CD8-positive, alpha-beta T cell (primary cell): ENCODE measurements at places on chromosomes 5 and 9.

GRCh38 chr5:96157077-96157780, 195.6 kb upstream of the ELL2 start:
- no peak for DNase-seq

DNA sequence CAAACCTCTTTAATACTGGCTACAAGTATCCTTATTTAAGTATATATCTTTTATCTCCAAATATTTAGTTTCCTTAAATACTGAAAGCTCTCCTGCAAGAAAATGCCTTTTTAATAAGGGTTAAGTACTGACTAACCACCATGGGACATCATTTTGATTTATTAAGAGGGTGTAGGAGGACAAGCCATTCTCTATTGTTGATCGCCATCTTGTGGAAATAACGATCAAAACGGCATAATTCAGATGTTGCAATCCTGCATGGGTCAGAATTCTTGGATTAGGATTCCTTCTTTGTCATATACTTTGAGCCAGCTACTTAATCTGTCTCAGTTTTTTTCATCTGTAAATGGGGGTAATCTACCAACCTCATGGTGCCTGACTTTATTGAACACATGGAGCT, 28.7 kb upstream of the C5orf46 start:
- DNase-seq, result no peak

DNA sequence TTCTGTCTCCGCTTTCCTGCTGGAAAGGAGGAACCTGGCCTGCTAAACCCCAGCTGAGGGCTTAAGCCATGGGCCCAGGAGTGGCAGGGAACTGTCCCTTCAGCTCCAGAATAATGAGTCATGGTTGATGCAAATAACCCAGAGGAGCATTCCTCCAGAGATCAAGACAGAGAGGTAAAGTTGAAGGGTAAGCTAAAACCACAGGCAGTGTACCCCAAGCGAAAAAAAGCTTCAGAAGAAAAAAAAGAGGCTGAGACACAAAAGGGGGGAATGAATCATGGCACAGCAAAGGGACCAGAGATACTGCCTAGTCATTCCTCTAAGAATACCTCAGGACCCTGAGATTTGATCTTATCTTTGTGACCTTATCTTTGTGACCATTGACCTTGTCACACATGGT, 199.5 kb upstream of the TAS2R1 start:
- DNase-seq, result no peak

- DNase-seq, result no peak
Measured at GRCh38 chr5:119022017-119022745, 33.8 kb upstream of the DTWD2 start.

- DNase-seq, result no peak
Measured at GRCh38 chr5:65043843-65044359, 275.2 kb downstream of the CWC27 start.

DNA sequence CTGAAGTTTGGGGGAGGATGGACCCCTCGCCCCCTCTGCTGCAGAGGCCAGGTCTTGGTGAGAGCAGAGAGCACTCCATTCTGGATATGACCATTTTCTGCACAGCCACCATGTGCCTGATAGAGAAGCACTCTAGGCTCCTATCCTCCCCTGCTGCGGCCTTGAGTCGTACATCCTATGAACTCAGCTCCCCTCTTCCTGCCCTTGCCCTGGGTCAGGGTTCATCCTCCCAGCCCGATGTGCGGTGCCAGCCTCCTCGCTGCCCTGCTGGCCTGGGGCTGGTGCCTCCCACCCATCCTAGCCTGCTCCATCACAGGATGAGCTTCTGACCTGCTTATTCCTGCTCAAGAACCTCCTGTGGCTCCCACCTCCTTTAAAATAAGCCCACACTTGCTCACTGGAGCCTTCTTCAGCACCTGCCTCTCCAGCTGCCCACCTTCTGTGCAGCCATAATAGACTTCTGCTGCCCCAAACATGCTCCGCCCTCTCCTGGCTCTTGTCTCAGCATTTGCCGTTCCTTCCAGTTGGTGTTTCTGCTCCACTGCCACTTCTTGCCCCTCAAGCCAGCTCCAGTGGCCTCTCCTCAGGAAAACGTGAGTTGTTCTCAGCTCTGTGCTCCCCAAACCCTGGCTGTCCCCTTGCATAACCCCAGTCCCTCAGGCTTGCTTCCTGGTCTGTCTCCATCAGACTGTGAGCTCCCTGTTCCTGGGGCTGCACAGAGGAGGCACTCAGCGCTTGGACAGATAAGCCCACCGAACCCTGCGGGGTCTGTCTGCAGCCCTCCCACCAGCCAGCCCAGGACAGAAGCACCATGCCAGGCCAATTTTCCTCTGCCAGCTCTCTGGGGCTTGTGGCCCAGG, 22.3 kb upstream of the TTLL11 start:
- DNase-seq, result no peak

- no peak for DNase-seq
Measured at GRCh38 chr5:87899208-87899661, 369.4 kb downstream of the TMEM161B start.

DNA sequence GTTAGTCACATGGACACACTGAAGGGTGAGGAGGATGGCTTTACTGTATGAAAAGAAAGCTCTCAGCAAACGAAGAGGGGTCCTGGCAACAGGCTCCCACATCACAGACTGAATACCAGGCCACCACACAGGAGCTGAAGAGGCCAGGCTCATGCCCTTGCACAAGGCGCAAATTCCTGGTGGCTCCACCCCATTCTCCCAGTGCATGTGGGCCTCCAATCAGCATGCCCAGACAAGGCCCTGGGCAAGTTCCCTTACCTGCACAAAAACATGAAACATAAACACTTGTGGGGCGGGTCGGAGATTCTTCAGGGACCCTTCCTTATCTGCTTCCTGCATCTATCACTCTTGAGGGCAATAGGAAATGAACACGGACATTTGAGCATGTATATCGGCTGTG, 935.8 kb upstream of the EDIL3 start:
- no peak for DNase-seq

DNA sequence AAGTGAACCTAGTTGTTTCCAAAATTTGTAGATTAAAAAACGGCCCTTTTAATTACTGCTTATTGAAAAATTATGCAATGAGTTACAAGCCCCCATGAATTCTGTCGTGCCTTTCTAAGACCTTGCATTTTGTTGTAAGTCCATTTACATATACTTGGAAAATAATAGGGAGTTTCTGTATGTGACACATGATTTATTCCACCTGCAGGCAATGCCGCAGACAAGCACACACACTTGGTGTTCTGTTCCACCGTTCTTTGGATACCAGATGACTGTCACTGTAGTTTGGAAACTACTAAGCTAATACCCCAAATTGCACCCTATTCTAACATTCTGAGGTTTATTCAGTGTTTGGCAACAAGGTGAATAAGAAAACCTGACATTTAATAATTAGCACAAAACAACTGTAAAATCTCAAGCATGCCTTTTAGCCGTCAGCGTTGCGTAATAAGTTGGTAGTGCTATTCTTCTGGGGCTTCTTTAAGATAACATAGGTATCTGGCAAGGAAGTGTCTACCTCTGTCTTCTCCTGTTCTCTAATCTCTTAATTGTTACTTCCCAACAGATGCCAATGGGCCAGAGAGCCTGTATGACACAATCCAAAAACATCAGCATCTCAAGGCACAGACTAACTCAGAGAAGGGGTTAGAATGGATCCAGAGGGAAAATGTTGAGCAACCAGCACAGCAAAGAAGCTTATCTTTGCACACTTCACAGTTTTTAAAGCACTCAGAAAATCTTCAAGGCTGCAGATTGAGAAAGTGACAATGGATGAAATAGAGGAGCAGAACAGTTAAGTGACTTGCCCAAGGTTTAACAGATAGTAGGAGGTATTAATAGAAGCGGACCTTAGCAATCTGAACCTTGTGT, 48.2 kb upstream of the DPYSL3 start:
- DNase-seq, result no peak

- no peak for DNase-seq
Measured at GRCh38 chr5:112958093-112959088, 18.2 kb upstream of the DCP2 start.

- no peak for DNase-seq
Measured at GRCh38 chr9:69574057-69574456, 98.1 kb downstream of the APBA1 start.

DNA sequence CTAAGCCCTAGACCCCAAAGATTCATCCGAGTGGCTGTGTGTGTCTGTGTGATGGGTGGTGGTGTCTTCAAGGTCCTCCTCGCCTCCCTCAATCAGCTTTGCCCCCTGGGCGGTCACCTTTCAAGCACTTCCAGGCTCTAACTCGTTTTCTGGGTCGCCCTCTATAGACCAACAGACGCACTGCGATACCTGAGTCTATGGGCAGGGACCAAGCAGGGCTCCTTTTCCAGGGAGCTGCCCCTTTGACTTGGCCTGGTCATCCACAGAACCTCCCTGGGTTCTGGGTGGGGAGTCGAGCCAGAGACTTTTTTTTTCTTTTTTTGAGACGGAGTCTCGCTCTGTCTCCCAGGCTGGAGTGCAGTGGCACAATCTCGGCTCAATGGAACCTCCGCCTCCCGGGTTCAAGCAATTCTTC, 1.1 kb downstream of the SLC27A4 start:
- peak; percentile 53 for DNase-seq

GRCh38 chr5:9283473-9283872, 262.4 kb downstream of the SEMA5A start:
- no peak for DNase-seq

DNA sequence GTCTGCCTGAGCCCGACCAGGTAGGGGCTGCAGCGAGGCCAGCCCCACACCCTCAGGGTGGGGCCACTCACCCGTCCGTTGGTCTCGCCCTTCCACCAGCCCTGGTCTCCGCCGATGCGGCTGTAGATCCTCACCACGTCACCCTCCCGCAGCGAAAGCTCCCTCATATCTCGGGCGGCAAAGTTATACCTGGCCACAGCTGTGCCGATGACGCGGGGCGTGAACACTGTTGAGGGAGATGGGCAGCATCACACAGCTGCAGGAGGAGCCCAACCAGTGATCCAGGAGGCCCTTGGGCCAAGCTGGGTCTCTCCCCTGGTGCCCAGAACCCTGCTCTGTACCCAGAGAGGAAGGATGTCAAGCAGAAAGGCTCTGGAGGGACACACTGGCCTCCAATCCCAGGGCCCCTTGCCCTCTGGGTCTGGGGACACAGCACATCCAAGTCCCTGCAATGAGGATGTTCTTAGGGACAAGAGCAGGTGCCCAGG, 30.3 kb upstream of the SARDH start:
- DNase-seq, result no peak

DNA sequence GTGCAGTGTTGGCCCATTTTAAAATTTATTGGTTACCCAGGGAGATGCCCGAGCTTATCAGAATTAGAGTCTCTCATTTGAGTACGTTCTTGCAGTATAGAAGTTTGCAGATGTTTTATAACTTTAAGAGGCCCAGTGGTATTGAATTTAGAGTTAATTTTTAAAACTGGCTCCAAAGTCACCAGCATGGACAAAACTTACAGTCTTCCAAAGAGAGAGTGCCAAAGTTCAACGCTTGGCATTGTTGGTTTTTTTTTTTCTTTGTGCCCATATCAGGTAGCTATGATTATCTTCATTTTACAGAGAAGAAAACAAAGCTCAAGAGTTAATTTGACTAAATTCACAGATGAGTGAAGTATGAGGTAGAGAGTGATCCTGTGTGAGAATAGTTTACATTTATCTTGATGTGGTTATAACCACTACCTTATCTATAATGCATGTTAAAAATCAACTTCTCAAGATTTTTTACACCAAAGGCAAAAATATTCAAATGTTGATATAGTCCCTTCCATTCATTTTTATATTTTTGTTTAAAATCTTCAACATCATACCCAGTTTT, 273.7 kb upstream of the DMRT1 start:
- no peak for DNase-seq

DNA sequence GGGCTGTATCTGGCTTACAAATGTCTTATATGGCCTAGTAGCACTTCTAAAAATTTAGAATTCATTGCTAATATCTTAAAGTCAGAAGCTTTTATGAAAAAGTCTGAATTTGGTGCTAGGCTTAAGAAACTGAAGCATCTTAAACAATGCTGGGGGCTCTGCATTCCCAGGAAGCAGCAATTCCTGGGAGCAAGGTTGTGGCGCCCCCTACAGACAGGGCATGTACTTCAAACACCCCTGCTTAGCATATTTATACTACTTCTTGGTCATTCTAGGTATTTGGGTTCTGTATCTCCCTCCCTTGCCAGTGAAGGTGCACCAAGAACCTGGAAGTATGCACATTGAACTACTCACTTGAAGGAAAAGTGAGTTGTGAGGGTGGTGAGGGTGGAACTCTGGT, 64.6 kb upstream of the GRIA1 start:
- no peak for DNase-seq

- no peak for DNase-seq
Measured at GRCh38 chr5:146072595-146072994, 32.8 kb downstream of the PLAC8L1 start.

DNA sequence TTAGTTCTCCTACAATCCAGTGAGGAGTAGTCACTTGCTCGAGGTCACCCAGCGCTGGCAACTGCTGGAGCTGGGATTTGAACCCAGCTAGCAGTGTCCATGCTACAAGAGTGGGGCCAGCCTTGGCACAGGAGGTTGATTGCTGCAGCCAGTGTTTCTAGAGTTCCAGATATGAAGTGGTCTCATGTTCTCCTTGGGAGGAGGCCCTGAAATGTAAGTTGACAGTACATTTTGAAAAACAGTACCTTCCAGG, 802 bp downstream of the CCDC107 start:
- no peak for DNase-seq

GRCh38 chr5:122704247-122705036, 70.4 kb upstream of the SNX2 start:
- no peak for DNase-seq

DNA sequence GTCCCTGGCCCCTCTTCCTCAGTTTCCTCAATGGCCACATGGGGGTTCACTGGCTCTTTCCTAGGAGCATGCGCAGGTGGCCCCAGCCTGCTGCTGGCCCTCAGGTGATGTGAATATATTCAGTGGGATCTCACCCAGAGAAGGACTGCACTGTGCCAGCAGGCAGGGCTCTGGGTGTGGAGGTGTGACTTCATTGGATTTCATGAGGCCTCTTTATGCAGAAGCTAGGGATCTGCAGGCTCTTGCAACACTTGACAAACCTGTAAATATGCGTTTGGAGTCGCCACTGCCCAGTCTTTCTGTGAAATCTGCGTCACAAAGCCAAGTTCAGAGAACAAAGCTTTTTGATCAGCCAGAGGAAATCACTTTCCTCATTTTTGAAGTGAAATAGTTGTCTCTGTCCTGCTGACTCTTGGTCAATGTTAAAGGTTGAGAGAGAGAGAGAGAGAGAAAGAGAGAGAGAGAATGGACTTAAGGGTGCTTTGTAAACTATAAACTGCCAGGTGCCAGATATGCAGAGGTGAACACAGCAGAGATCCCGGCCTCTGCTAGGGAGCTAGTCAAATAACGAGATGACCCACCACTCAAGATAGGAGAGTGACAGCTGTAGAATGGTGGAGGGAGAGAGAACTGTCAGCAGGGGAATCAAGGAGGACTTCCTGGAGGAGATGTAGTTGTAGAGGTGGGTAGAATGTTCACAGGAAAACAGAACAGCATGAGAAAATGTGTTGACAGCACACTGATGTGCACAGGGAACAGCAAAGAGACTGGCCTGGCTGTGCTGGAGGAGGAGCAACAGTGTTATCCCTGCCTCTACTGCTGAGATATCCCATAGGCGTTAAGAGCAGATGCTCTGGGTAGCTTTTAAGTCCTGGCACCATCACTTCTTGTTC, 167.0 kb upstream of the ZNF618 start:
- no peak for DNase-seq
